Heart left ventricle (tissue), 16 donors: ENCODE measurements at places on chromosomes 2 and 18.

- DNase-seq = peak; percentile 75
Measured at GRCh38 chr18:74367905-74368304, 52.3 kb downstream of the C18orf63 start.

DNA sequence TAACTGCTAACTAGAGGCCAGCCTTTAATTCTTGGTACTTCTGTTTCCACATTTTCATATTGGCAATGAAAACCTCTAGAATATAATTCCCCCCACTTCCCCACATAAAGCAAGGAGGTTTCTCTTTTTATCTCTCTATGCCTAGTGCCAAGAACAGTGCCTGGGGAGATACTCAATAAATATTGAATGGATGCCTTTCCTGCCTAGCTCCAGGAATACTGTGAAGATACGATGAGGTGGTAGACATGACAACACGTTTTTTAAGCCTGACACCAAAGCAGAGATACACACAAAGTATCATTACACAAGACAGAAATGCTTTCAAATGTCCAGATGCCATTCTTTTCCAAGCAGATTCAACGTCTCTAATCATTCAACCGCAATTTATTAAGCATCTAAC lies 535.5 kb downstream of the XIRP2 start:
- no peak for DNase-seq

DNA sequence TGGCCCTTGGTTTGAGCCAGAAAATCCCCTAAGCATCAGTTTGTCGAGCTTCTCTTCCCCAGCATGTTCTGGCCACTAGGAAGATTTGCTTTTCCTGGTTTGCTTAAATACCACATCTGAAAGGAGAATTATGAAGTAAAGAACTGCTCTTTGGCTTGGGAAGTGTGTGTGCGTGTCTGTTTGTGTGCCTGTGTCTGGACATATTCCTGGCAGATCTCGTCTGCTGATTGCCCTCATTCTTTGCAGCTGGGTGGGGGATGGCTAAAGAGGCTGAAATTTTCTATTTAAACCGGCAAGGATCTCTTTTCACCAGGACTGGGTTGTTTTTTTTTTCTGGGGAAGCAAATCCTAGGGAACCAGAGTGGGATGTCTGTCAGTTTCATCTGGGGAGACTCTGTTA lies 57.3 kb upstream of the MBOAT2 start:
- no peak for DNase-seq

DNA sequence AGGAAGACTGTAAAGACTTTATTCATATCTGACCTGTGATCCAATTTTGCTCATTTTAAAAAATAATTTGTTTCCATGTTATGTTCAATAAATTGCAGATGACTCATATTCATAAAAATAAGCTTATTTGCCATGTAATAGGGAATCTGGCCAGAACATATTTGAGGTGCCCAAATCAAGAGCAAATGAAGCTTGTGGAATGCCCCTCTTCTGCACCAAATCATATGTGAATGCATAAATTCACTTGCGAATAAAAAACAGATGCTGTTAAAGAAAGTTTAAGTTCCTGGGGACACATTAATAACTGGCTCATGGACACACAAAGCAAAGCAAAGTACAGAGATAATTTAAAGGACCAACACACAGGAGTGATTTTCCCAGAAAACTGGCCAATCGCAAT lies 279.0 kb upstream of the CDH2 start:
- DNase-seq = no peak

- DNase-seq = no peak
Measured at GRCh38 chr2:14015113-14015630, 617.3 kb upstream of the LRATD1 start.

GRCh38 chr2:137151731-137152130 lies 386.4 kb downstream of the THSD7B start:
- no peak for DNase-seq

DNA sequence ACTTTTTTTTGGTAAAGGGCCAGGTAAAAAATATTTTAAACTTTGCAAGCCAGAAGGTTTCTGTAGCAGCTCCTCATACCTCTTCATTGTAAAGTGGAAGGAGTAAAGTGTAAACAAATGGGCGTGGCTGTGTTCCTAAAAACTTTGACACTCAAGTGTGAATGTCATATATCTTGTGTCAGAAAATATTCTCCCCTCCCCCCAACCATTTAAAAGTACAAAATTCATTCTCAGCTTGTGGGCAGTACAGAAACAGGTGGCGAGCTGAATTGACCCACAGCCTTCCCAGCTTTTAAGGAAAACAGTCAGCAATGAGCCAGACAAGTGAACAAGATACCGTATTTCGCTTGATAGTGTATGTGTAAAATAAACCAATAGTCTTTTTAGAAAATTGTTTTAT lies 4.0 kb downstream of the YPEL5 start:
- DNase-seq = no peak

DNA sequence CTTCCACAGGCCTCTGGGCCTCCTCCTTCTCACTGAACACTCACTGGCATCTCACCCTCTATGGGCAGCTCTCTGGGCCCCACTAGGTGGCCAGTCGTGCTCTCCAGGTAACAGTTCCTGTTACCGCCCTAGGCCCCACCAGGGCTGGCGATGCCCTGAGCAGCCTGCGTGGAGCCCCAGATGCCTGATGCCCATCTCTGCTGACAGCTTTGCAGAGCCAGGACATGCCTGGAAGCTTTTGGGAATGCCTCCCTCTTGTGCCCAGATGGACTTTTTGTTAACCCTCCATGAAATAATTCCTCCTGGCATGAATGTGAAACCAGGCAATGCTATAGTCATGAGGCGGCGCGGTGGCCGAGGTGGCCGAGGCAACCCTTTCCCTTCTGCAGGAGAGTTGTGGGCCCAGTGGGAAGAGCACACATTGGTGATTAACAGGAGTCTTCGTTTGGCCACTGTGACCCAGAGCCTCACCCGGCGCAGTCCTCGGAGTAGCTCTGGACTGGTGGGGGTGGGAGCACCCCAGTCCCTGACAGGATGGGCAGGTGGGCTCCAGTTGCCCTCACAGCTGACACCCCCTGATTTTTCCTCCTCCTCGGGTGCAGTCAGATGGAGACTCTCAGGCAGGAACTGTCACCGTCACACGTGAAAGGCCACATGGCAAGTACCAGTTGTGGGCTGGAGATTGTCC lies 80.0 kb downstream of the SH3BP4 start:
- DNase-seq = no peak

GRCh38 chr18:56197241-56197859 lies 441.0 kb downstream of the TXNL1 start:
- DNase-seq = no peak

- DNase-seq = no peak
Measured at GRCh38 chr18:3538954-3539617, 89.1 kb downstream of the TGIF1 start.

GRCh38 chr2:4618630-4619228 lies 915.4 kb downstream of the DCDC2C start:
- DNase-seq = no peak

- DNase-seq = peak; percentile 58
Measured at GRCh38 chr2:104849618-104850141, 4.2 kb upstream of the POU3F3 start.

DNA sequence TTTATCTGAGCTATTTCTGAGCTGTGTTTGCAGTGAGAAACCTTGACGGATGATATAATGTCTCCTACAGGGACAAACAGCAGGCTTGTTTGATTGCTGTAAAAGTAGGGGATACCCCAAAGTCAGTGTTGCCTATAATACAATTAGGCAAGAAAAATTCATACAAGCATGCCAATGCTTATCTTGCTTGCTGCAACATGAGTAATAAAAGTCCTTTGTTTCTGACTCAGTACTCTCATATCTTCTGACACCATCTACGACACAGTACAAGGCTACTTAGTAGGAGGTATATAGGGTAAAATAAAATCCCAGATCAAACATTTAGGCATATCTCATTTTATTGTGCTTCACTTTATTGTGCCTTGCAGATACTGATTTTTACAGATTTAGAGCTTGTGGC lies 33.0 kb downstream of the ERBB4 start:
- no peak for DNase-seq

GRCh38 chr18:4589056-4589800 lies 134.1 kb upstream of the DLGAP1 start:
- no peak for DNase-seq

DNA sequence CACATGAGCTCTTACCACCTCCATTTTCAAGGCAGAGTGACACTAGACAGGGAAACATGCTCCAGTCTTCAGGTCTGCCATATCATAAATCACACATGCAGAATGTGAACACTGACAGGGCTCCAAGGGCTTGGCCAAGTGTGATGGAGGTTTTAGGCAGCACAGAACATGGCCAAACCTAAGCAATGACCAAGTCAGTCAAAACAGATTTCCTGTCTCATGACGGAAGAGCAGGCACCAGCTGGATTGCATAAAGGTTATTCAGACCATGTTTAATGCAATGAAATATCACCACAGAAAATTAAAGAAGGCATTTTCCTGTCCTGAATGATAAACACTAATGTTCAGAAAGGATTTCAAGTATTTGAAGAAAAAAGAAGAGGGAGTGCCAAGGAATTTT lies 72.5 kb downstream of the SUMO1 start:
- no peak for DNase-seq

GRCh38 chr2:197198890-197199289 lies 111.7 kb downstream of the ANKRD44 start:
- peak; percentile 48 for DNase-seq

GRCh38 chr2:70596293-70596692 lies 42.7 kb upstream of the TGFA start:
- DNase-seq = no peak

GRCh38 chr2:118732432-118732831 lies 115.0 kb downstream of the EN1 start:
- no peak for DNase-seq

GRCh38 chr2:130303169-130303568 lies 39.5 kb upstream of the IMP4 start:
- no peak for DNase-seq

DNA sequence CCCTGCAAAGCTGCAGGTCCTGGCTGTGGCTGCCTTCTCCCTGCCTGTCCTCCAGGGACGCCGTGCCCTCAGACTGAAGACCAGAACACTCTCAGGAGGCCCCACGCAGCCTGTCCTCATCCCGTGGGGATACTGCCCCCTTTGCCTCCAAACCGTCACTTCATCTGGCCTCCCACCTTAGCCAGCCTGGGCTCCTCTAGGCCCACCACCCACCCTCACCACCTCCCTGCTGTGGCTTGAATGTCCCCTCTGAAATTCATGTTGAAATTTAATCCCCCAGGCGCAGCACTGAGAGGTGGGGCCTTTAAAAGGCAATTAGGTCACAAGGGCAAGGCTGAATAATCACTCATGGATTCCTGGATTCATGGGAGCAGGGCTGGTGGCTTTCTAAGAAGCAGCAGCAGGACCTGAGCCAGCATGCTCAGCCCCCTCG lies 198.2 kb downstream of the SEPTIN10 start:
- DNase-seq = no peak

DNA sequence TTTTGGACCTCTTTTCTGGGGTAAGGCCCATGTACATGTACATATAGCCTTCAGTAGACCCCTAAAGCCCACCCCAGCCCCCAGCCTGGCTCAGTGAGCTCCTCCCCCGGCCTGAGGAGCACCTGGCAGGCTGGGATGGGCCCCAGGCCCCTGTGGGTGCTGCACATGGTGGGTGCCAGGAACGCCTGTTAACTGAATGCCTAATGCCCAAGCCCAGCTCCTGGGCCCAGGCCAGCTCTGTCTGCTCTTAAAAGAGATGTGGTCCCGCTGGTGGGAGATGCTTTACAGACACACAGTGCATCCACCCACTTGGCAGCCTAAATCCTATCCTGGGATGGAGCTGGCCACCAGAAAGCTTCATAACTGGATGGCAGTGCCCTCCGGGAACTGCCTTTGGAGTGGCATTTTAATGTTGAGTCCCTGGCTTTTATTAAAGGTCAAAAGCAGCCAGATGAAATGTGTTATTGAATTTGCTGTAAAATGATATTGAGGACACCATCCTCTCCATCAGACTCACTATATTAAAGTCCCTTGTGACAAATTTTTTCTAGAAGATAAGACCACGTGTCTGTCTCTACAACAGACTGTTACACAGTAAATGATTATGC lies 7.7 kb upstream of the OXER1 start:
- DNase-seq = no peak

DNA sequence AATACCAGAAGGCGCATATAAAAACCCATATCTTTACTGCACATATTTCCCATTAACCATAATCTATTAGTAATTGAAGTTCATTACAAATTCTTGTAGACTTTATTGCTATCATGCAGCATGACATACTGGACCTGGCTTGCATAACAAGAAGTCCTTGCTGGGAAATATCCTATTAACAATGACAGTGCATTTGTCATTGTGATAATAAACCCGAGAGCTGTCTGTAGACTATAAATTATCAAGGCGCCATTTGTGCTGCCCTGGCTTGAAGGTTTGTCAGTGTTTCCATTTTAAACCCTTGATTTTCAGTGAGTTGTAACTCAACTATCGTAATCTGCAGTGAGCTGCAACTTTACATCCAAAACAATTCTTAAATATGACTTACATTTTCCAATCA lies 59.0 kb downstream of the HNMT start:
- DNase-seq = no peak

GRCh38 chr2:231527955-231528635 lies 2.1 kb downstream of the NMUR1 start:
- no peak for DNase-seq

DNA sequence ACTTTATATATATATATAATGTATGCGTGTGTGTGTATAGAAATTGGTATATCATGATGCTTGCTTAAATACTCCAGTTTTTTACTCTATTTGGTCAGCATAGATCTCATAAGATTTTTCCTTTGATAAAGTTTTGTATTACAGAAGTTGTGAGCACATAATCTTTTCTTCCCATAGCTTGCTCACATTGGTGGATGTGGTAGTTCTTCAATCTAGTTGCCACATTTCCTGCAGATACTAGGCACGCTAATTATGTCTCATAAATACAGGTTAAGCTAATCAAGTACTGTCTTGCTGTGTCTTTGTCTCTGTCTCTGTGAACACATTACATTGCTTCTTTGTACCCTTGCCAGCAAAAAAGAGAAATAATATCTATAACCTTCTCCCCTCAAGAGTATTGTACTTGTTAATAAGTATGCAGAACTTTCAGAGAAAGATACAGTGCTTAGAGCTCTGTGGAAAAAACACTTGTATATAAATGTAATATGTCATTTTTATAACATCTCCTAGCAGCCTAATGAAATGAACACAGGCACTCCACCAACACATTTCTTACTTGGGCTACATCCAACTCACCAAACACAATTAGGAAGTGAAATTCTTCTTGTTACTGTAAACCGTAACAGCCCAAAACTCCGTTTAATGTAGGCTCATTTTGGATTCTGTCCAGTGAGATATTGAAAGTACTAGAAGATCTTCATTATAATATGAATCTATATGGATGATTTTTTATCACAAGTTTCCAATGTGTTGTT lies 306.7 kb upstream of the SLC8A1 start:
- no peak for DNase-seq

GRCh38 chr2:205717999-205718398 lies 35.7 kb downstream of the NRP2 start:
- DNase-seq = no peak
